ENCODE measurements at places on chromosomes 12 and 14.

GRCh38 chr14:65961004-65961403 lies 525.2 kb upstream of the CCDC196 start:
- peak; percentile 70 for DNase-seq

- peak; percentile 26 for DNase-seq
Observed at GRCh38 chr12:76457010-76457409, 102.6 kb downstream of the OSBPL8 start.

GRCh38 chr14:44586910-44587309 lies 79.8 kb upstream of the FSCB start:
- DNase-seq = no peak

GRCh38 chr14:84998216-84998615 lies 531.7 kb upstream of the FLRT2 start:
- no peak for DNase-seq

DNA sequence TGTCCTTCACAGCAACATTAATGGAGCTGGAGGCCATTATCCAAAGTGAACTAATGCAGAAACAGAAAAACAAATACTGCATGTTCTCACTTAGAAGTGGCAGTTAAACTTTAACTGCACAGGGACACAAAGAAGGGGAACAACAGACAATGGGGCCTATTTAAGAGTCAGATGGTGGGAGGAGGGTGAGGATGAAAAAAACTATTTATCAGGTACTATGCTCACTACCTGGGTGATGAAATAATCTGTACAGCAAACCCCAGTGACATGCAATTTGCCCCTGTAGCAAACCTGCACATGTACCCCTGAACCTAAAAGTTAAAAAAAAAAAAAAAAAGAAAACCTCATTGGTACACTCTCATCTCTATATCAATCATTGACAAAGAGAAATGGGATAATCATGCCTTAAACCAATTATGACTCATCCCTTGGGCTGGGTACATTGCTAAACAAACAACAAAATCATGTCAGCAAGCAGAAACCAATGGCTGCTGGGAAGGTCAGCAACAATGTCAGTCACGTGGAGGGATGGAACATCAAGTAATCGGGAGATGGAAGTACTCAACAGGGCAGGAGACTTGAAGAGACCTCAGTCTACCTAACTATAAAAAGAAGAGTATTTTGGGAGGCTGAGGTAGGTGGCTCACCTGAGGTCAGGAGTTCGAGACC lies 479.2 kb downstream of the RMST start:
- DNase-seq = no peak

- no peak for DNase-seq
Observed at GRCh38 chr14:36443374-36443773, 76.7 kb downstream of the NKX2-1 start.

GRCh38 chr12:54191550-54192022 lies 2.8 kb upstream of the SMUG1 start:
- peak; percentile 83 for DNase-seq

DNA sequence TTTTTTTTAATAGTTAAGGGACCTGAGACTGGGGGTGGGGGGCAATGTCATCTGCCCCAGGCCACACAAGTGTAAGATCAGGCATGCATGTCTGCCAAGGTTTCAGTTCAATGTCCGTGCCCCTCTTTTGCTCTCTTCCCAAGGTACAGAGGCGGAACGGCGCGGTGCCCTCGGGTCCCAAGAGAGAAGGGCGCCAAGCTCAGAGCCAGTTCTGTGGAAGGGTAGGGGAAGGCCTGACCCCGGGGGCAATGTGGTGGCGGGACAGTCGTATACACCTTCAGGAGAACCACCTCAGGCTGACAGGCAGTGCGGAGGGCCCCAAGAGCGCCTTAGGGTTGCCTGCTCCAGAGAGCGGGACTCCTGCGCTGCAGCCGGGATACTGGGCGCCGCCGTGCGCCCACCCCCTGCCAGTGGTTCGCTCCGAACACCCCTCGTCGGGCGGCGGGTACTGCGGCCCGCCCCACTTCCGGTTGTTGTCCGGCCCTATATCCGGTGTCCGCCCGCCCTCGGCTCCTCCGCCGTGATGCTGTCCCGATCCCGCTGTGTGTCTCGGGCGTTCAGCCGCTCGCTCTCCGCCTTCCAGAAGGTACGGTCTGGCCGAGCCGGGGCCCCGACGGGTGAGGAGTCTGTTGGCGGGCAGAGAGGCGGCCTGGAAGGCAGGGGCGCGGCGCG lies at the start of gene DLST:
Gene DLST (plus strand): TSS at position 486 of the 672 bp plus-strand sequence. CDS start 38 bp downstream, at position 524.
- peak; percentile 83 for DNase-seq

DNA sequence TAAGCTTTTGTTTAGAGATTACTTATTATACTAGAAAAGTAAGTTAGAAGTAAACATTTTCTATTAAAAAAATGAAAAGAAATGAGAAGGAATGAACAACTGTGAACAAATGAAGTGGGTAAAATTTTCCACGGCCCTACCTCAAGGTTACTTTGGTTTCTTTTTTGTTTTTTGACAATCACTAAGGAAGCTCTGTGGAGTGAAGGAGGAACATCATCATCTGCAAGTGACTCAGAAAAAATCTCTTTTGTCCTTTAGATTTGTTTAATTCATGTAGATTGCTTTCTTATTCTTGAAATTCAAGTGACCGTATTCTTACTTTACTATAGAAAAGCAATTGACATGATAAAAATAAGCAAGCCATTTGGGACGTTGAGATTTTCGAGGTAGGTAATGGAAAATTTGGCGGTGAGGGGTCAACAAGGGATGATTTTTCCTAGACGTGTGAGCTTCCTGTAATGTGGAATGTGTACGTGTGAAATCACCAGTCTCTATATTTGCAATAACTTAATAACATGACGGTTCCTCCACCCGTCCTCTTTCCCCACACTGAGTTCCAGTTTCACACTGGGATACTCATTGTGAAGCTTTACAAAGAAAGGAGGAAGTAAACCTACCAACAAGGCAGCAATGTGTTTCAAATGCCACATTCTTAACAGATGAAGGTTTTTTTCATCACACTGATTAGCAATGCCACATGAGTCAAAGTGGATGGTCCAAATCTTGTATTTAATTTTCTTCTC lies 62.3 kb upstream of the EGLN3 start:
- DNase-seq = no peak

- no peak for DNase-seq
Observed at GRCh38 chr12:23217667-23218066, 592.7 kb downstream of the ETNK1 start.

GRCh38 chr14:69769623-69770022 lies 2.7 kb downstream of the SRSF5 start:
- DNase-seq = no peak

GRCh38 chr14:74415115-74415437 lies 10.9 kb downstream of the SYNDIG1L start:
- DNase-seq = no peak

GRCh38 chr12:57235017-57235727 lies 5.7 kb downstream of the SHMT2 start:
- peak; percentile 62 for DNase-seq

GRCh38 chr12:6062757-6063735 lies 61.4 kb downstream of the VWF start:
- no peak for DNase-seq

DNA sequence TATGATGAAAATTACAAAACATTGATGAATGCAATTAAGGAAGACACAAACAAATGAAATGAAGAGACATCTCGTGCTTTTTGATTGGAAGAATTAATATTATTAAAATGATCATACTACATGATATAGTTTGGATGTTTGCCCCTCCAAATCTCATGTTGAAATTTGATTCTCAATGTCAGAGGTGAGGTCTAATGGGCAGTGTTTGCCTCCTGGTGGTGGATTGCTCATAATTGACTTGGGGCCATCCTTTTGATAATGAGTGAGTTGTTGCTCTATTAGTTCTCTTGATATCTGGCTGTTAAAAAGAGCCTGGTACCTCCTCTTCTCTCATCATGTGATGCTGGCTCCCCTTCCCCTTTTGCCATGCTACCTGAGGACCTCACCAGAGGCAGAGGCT lies 56.7 kb downstream of the CD163L1 start:
- DNase-seq = no peak

DNA sequence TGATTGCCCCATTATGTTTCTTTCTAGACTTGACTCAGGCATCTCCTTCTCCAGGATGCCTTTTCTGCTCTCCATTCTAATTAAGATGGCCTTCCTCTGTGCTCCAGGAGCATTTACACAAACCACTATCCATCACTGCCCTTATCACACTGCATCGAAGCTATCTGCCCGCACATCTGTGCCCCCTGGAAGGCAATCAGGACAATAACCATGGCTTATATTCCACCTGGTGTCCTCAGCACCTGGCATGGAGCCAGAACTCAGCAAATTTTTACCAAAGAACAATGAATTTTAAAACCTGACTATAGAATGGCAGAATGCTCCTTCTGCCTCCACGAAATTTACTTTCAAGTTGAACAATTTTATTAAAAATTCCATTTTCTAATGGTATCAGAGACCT lies 465.8 kb downstream of the APAF1 start:
- no peak for DNase-seq

GRCh38 chr12:67512061-67512460 lies 136.5 kb upstream of the DYRK2 start:
- no peak for DNase-seq

GRCh38 chr14:46053221-46053620 lies 598.4 kb downstream of the RPL10L start:
- DNase-seq = peak; percentile 1

GRCh38 chr14:74080820-74081460 lies 3.3 kb downstream of the ALDH6A1 start:
- no peak for DNase-seq

DNA sequence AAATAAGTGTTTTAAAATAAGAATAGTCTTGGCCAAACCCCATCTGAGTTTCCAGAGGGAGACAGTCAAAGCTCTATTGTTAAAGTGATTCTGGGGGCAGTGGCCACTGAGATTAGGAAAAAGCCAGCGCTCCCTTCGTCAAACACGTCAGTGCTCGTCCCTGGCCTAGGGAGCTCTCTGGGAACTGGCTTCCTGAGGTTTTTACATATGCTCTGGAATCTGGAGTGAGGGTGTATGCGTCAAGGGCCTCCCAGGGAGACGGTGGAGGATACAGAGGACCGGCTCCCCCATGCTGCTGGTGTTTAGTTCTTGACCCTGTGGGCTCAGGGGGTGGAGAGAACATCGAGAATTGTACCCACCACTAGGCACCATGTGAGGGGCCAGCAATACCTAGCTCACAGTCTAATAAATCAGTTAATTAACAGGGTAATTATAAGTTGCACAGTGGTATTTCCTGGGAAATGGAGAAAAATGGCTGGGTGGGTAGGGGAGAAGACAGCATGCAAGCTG lies 87.0 kb downstream of the SLC25A47 start:
- DNase-seq = peak; percentile 66

DNA sequence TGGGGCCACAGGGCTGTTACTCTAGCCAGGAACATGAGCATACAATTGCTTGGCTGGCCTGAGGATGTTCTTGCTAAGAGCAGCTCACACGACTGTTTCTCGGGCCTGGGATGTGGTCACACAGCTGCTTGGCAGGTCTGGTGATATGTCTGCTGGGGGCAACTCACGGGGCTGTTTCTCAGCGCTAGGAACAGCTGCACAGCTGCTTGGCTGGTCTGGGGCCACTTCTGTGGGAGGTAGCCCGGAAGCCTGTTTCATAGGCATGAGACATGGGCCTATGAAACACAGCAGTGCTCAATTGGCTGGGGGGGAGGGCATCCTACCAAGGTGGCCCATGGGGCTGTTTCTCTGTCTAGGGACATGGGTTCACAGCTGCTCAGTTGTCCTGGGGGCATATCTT lies 73.4 kb upstream of the DDHD1 start:
- DNase-seq = no peak

GRCh38 chr12:29451888-29452287 lies 45.6 kb downstream of the OVCH1 start:
- no peak for DNase-seq

GRCh38 chr12:95216711-95217376 lies 423 bp downstream of the FGD6 start:
- DNase-seq = no peak

- no peak for DNase-seq
Observed at GRCh38 chr12:93015871-93016751, 87.0 kb upstream of the EEA1 start.

GRCh38 chr12:7189398-7190267 lies at the start of gene PEX5:
PEX5 (plus strand) TSS chr12:7189686; CDS start chr12:7190378, 692 bp downstream.
- DNase-seq = peak; percentile 94

DNA sequence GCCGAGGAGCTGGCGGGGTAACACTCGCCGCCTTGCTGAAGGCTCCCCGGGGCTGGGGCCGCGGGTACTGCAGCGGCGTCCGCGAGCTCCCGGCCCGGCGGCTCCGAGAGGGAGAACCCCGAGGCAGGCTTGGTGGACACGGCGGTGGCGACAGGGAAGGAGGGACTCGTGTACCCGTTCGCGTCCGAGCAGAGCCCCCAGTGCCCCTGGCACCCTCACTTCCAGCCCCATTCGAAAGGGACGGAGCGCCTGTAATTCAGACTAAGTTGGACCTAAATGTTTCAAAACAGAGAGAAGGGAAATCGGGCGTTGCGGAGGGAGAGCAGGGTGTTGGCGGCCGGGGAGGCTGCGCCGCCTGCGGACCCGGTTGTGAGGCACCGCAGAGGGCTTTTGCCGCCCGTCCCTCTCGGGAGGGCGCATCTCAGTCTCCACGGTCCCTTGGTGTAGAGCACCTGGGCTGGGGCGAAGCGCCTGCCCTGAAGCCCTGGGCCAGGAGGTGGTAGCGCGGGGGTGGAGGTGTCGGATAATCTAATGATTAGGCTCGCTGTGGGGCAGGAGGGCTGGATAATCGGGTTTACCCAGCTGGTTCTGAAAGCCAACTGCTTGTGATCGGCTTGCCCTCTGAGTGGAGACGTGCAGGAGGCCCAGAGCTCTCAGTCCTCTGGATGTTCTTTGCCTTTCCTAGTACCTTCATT lies 771 bp downstream of the DAAM1 start:
- no peak for DNase-seq

- DNase-seq = no peak
Observed at GRCh38 chr12:93154096-93154728, 223.5 kb upstream of the NUDT4 start.

- no peak for DNase-seq
Observed at GRCh38 chr12:125453751-125454150, 388.5 kb downstream of the AACS start.
